ENCODE measurements at places on chromosomes 16 and 17. TPM values are rescaled to one million over a fixed set of nuclear protein-coding genes. Genes with fewer than 3 reads are reported as not detected.
A peak's percentile ranks its signal among the peaks of the same experiment; 100 is the strongest.

RARA gene
- 37.8 TPM for total RNA-seq

DNA sequence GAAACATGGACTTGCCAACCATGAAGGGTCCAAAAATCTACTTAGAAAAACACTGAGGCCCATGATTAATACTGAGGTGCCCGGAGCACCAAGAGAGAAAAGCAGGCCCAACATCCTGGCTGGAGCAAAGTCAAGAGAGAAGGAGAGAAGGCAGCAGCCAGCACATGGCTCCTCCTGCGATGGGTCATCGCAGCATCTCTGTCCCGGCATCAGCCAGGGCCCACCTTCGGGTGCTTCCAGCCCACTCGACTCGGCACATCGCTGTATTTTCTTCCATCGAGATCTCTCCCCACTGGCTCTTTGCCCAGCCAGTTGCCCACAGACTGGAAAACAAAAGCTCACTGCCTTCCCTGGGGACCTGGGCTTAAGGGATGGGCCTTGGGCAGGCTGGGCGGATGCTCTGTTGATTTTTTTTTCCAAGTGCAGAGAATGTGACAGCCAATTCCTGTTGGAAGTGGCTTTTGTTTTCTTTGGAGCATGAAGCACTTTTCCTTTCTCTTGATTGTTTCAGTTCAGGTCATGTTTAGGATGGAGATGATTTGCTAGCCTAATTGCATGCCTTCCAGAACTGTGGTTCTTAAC lies 58.1 kb downstream of the CYB5B start:
- H3K27ac ChIP-seq, result no peak overlapping the region
- DNase-seq, result no peak
- H3K4me1 ChIP-seq, result no peaks in the 10 kb centered on the region
- H3K27me3 ChIP-seq, result no peaks in the 10 kb centered on the region
- no peaks in the 10 kb centered on the region for H3K36me3 ChIP-seq

NUP88 gene
- total RNA-seq, result 144 TPM

GRCh38 chr17:50677851-50678375 lies 29.8 kb downstream of the ANKRD40 start:
- H3K27ac ChIP-seq, result no peak overlapping the region
- H3K4me3 ChIP-seq, result no peak overlapping the region
- no peaks in the 10 kb centered on the region for H3K4me1 ChIP-seq
- no peaks in the 10 kb centered on the region for H3K36me3 ChIP-seq
- DNase-seq, result no peak
- no peaks in the 10 kb centered on the region for H3K27me3 ChIP-seq

DNA sequence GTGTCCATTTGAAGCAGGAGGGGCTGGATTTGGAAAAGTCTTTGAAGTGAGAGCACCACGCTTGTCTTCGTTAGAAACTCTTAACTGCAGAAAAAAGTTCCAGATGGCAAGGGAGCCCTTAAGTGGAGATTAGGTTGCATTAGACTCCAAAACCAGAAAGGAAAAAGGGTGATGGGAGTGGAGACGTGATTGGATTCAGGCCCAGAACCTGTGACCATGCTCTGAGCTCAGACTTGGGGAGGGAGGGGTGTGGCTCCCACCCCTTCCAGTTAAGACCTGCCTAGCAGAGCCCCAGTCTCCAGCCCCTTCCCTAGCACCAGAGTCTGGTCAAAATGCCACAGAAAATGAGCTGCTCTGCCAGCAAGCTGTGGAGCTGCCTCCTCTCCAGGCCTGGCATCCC lies 6.4 kb upstream of the LGALS9 start:
- peaks cover 5% of the 10 kb centered on the region for H3K36me3 ChIP-seq
- no peaks in the 10 kb centered on the region for H3K4me1 ChIP-seq
- H3K27me3 ChIP-seq, result no peaks in the 10 kb centered on the region
- H3K4me3 ChIP-seq, result no peak overlapping the region
- DNase-seq, result no peak

- H3K27me3 ChIP-seq, result no peaks in the 10 kb centered on the region
- peaks cover 17% of the 10 kb centered on the region for H3K4me1 ChIP-seq
- H3K36me3 ChIP-seq, result no peaks in the 10 kb centered on the region
- H3K4me3 ChIP-seq, result no peak overlapping the region
- H3K27ac ChIP-seq, result no peak overlapping the region
Observed at GRCh38 chr16:74868501-74868900, 93.9 kb upstream of the FA2H start.

GRCh38 chr17:1736348-1737281 lies 6.1 kb upstream of the SERPINF2 start:
- no peak for DNase-seq
- H3K27me3 ChIP-seq, result no peaks in the 10 kb centered on the region
- H3K27ac ChIP-seq, result no peak overlapping the region

ACSM2A gene
- not detected for total RNA-seq

DNA sequence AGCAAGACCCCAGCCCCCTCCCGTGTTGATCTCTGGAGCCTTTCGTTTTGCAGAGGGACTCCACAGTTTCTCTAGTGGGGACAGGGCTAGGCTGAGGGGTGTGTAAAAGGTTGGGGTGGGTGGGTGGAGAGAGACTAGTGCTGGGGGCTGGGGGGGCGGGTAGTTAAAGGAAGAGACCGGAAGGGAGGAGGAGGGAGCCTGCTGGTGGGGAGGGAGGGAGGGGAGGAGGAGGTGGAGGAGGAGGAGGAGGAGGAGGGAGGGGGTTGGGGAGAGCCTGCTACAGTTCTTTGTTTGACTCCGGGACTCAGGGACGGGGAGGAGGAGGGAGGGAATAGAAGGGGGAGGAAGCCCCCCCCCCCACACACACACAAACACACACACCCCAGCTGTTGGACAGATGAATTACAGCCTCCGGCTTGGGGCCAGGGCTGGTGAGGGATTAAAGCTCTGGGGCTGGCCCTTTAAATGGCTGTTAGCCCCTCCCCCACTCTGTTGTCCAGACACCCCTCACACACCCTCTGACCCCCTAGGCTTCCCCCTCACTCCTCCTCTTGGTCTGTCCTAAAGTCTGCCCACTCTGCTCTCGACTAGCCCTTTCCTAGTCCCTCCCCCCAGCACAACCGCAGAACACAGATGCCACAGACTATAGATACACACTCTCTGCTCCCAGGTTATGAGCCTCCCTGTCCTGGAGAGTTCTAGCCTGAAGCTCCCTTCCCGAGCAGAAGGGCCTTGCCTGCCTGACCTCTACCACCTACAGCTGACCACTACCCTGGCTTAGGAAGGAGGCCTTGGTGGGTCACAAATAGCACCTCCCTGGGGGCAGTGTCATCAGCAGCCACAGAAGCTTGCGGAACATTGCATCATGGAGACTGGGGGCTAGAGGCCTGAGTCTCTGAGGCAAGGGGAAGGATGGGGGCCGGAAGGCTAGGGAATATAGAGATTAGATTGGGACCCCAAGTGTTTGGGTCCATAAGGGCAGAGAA lies 4.4 kb downstream of the KDM6B start:
- DNase-seq, result no peak
- H3K4me3 ChIP-seq, result peak overlapping the region; percentile 2
- no peaks in the 10 kb centered on the region for H3K36me3 ChIP-seq

MARVELD3 gene
- not detected for total RNA-seq

CTRB2 gene
- not detected for total RNA-seq

DNA sequence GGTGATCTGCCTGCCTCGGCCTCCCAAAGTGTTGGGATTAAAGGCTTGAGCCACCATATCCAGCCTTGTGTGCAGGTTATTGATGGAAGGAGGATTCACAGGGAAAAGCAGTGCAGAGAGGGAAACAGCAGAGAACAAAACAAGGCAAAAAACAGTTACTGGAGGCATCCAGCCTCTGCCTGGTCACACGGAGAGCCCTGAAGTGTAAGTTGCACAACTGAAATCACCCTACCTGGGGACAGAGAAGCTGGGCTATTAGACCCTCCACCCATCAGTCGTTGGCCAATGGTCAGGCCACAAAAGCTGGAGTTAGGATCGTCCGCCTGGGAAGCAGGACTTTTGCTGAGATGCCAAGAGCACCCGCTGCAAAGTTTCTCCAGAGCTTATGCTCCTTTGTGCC lies 57.9 kb upstream of the BCO1 start:
- H3K4me3 ChIP-seq, result no peak overlapping the region
- no peak overlapping the region for H3K27ac ChIP-seq
- H3K27me3 ChIP-seq, result no peaks in the 10 kb centered on the region

DNA sequence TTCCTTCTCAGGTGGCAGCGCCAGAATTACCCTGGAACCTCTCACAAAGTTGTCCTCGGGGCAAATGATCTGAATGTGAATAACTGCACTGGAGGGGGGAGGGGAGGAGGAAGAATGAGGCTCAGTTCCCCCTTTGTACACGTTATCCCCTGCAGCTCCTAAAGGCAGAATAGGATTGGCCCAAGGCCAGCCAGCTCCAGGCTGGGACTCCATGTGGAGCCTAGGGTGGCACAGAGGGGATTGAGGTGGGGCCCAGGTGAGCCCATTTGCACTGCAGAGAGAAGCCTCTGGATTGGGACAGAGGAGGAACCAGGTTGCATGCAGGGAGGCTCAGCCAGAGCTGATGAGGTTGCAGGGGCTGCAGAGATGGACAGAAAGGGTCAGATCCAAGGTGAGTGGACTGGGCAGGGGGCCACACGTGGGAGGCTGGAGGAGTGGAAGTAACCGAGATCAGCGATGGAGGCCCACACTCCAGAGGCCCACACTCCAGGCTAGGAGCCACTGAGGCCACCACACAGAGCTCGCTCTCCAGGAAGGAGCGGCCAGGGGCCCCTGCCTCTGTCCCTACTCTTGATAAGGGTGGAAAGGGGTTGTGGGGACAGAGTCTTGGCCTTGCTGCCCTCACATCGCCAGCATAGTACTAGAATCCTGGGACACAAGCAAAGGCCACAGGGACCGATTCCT lies 78.6 kb downstream of the RBFOX3 start:
- DNase-seq, result no peak
- no peaks in the 10 kb centered on the region for H3K36me3 ChIP-seq
- no peaks in the 10 kb centered on the region for H3K4me1 ChIP-seq
- no peak overlapping the region for H3K27ac ChIP-seq
- no peak overlapping the region for H3K4me3 ChIP-seq
- H3K27me3 ChIP-seq, result no peaks in the 10 kb centered on the region

ACSM3 gene
- 7.3 TPM for total RNA-seq

DNA sequence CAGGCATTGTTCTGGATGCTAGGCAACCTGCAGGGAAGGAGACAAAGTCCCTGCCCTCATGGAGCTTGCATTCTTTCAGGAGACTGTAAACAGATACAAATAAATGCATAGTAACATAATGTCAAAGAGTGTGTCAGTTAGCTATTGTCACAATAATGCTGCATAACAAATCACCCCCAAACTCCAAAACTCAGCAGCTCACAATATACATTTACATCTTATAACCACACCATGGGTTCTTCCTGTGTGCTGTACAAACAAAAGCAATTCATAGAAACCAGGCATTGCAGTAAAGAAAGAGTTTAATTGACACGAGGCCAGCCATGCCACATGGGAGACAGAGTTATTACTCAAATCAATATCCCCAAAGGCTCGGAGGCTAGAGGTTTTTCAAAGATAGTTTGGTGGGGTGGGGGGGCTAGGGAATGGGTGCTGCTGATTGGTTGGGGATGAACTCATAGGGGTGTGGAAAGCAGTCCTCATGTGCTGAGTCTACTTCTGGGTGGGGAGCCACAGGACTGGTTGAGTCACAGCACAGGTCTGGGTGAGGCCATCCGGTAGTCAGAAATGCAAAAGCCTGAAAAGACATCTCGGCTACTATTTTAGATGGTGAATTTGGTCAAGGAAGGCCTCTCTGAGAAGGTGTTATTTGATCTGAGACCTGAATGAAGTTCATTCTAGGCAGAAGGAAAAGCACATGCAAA lies 79.0 kb downstream of the GPRC5B start:
- H3K4me3 ChIP-seq, result no peak overlapping the region
- H3K27me3 ChIP-seq, result no peaks in the 10 kb centered on the region
- H3K36me3 ChIP-seq, result no peaks in the 10 kb centered on the region

PMFBP1 gene
- 0.09 TPM for total RNA-seq

DNA sequence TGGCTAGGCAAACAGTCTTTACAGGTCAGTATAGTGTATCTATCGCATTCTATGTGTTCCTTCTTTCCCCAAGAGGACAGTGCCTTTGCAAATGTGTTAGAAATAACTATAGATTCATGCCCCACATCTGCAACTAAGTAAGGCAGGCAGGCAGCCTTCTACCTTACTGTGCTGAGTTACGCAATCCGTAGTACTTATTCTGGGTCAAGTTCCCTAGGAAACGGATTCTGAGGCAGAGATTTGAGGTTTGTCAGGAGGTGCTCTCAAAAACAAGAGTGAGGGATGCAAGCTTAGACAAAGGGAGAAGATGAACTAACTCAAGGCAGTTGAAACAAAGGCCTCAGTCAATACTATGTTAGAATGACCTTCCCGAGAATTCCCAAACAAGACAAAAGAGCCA lies 12.7 kb upstream of the ANKFY1 start:
- H3K27ac ChIP-seq, result no peak overlapping the region
- no peak overlapping the region for H3K4me3 ChIP-seq
- H3K27me3 ChIP-seq, result no peaks in the 10 kb centered on the region
